ENCODE measurements at places on chromosomes 6 and 20. TPM values are rescaled to one million over a fixed set of nuclear protein-coding genes. Genes with fewer than 3 reads are reported as not detected.

GRCh38 chr6:27176523-27177484, 70.7 kb upstream of the PRSS16 start:
- peak; percentile 64 for DNase-seq

- DNase-seq, result no peak
Measured at GRCh38 chr20:47325242-47325641, 31.3 kb downstream of the ZMYND8 start.

GRCh38 chr6:134903448-134903847, 46.5 kb downstream of the ALDH8A1 start:
- DNase-seq, result peak; percentile 51

DNA sequence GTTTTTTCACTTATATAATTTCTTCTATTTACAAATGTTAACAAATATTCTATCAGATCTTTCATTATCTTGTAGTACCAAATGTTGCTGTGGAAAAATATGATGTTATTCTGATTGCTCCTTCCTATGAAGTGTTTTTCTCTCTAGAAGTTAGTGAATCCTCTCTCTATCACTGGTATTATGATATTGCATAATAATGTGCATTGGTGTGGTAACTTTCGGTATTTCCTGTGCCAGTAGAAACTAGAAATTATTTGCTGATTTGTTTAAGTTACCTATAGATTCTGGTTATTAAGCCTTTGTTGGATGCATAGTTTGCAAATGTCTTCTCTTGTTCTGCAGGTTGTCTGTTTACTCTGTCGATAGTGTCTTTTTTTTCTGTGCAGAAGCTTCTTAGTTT, 342.5 kb downstream of the CENPW start:
- DNase-seq, result peak; percentile 30

- no peak for DNase-seq
Measured at GRCh38 chr6:2344319-2344905, 99.0 kb upstream of the GMDS start.

GRCh38 chr6:147058786-147059385, 145.3 kb upstream of the STXBP5 start:
- DNase-seq, result peak; percentile 18

GRCh38 chr6:106192824-106193223, 106.7 kb downstream of the PRDM1 start:
- DNase-seq, result peak; percentile 35

DNA sequence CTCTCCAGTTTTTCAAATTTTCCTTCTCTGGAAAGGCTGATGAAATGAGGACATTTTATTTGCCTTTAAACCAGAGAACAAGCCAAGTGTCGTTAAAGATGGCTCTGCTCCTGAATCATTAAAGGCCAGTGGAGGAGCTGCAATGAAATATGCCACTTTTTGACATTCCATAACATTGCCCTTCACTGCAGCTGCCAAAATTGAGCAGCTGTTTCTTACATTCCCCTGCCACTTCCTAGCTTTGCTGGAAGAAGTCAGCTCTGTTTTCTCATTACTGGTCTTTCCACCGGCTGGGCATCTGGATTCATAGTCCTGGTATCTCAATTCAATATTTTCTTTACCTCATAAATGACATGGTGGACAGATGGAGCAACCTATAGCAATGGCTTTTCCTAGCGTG, 45.5 kb upstream of the NRN1 start:
- no peak for DNase-seq

- DNase-seq, result no peak
Measured at GRCh38 chr6:23713211-23713610, 412.8 kb upstream of the NRSN1 start.

DNA sequence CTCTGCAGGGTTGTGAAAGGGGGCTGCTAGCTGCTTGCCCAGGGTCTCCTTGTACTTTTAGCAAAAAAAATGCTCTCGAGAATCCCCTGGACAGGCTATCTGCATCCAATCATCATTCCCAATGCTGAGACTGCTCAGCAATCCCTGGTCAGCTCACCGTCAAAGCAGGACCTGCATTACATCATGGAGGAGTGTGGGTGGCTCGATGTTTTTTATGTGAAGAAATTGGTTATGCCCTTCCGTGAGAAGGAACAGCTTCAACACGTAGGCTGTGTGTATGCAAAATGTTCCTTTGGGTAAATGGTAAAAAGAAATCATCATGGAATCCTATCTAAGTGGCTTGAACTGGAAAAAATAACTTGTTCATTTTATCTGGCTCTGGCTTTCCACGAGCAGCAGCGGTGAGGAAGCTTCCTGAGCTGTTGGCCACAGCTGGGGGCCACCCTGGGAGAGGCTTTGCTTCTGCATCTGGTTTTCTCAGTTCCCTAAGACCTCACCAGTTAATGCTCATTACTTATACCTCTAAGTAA, 111.4 kb downstream of the FYN start:
- DNase-seq, result no peak

DNA sequence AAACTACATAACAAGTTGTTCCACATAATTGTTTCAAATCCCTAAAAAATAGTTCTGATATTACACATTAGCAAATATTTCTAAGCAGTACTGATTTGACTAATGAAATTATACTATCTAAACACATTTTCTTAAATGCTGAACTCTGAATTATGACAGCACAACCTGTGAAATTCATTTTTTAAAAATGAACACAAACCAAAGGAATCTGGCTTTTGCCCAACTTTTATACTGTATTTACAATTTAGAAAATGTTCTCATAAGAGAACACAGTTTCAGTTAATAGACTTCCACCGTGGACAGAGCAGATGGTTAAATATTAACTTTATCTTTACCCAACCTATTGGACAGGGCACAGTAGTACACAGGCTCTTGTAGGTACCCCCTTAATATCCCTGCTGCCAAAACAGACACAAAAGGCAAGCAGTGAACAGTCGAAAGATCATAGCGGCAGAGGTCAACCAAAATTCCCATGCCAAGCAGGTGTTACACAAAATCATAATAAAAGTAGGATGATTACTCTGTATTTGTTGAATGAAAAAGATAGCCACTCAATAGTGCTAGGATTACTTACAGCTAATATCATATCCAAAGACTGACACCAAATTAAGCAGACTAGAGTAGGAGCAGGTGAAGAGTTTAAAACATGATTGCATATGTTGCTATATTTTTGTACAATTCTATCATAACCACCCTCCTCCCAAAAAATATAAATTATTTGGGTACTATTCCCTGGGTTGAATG, 122.5 kb downstream of the RNGTT start:
- DNase-seq, result peak; percentile 21

CSTF1 gene
- total RNA-seq, result 36.1 TPM

CST1 gene
- total RNA-seq, result not detected

FRK gene
- 2.0 TPM for total RNA-seq

IP6K3 gene
- not detected for total RNA-seq

ADGRF5 gene
- 15.9 TPM for total RNA-seq

Data from fibroblast of the aortic adventitia (primary cell).